Stimulated activated CD4-positive, alpha-beta T cell treated with anti-CD3 and anti-CD28 coated beads, Interleukin-4, amount 100 ng/mL, for 1 hour (primary cell): ENCODE measurements at places on chromosomes 4 and X.

- no peak for DNase-seq
These were observed 112.1 kb downstream of the CDKL5 start for GRCh38 chrX:18537524-18537923.

DNA sequence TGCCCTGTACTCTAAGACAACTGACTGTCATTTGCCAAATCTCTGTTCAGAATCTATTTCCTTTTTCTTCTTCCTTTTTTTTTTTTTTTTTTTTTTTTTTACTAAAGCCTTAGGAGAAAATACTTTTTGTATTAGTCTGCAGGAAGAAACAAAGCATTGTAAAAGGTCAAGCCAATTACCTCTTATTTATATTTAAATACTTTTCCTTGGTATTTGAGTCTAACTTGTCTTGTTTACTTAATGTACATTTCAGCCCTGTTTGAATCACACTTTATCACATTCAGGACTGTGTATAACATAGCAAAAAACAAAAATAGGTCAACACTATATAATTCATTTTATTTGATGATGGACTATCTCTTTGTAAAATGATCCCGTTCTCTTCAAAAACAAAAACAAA, 262.2 kb downstream of the RPA4 start:
- no peak for DNase-seq

- DNase-seq, result no peak
These were observed 32.0 kb downstream of the HAND2 start for GRCh38 chr4:173498023-173498422.

GRCh38 chr4:14400307-14400706, 602.0 kb upstream of the CPEB2 start:
- no peak for DNase-seq

- no peak for DNase-seq
These were observed 53.4 kb downstream of the PSAPL1 start for GRCh38 chr4:7381221-7381889.

DNA sequence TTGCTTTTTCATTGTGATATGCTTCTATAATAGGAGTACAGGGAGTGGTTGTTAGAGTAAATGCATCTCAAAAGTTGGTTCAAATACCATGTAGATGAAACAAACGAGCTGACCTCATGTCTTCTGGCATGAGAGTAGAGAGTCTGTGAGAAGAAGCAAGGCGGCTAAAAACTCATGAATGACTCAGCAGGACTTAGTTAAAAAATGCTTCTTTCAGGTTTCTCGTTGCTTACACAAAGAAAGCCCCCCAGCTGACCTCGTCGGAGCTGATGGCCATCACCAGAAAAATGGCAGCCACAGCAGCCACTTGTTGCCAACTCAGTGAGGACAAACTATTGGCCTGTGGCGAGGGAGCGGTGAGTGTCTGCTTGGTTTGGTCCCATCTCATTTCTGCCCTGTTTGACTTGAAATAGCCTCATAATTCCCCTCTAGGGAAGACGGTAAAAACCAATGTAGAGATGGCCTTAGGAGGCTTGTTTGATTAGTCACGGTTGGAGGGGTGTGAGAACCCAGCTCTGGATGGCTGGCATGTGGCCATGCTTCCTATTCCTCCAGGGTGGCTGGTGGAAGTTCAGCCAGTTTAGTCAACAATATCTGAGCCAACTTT, 14.5 kb downstream of the AFP start:
- no peak for DNase-seq

DNA sequence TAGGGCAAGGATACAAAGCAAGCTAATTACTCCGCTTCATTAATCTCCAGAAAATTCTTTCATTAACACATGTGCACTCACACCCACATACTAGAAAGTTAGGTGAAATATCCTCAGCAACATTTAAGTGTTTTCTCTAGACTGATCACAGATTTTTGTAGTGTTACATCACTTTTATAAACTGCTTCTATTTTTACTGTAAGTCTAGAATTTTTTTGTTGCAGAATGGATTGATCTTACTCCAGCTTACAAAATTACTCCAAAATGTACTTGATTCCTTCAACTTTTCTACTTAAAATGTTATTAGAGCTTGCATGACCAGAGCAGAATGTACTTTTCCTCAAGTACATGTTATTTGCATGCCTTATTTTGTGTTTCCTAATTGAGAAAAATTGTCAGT, 2325.2 kb downstream of the PCDH7 start:
- no peak for DNase-seq

DNA sequence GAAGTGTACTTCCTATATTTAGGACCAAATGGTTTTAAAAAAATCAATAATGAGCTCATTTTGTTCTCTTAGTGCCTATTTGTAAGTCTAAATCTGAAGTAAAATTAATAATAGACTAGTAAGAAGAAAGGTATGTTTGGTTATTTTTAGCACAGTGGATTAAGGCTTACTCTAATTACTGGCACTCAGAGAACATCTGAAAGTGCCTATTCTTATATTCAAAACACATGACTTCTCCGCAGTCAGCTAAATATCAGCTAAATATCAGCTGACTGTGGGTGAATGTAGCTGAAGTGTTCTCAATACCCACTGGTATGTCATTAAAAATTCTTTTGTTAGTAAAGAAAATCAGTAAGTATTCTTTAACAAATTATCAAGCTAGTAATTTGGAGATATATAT, 6.0 kb downstream of the AP1S2 start:
- DNase-seq, result no peak

DNA sequence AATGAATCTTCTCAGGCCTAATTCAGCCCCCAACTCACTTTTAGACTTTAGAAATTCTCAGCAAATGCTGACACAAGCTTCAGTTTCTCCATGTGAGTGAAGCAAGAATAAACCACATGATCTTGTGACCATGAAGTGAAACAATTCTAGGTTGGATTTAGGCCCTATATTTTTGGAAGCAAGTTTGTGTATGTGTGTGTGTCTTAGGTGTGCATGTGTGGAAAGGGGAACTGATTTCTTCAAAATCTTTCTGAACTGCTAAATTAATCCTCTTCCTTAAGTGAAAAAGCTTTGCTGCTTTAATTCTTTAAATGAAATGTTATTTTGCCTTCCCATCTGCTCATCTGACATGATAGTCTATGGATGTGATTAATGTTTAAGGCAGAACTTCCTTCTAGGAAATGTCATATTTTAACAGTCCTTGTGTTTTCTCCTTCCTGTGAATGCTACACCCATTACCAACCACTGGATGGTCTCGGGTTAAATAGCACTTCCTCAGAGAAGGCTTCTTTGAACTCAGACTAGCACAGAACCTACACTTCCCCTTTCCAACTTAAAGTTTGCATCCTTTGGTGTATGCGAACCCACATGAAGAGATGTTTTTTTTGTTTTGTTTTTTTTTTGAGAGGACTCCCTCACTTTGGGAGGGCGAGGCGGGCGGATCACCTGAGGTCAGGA, 1.2 kb upstream of the TMEM144 start:
- no peak for DNase-seq

DNA sequence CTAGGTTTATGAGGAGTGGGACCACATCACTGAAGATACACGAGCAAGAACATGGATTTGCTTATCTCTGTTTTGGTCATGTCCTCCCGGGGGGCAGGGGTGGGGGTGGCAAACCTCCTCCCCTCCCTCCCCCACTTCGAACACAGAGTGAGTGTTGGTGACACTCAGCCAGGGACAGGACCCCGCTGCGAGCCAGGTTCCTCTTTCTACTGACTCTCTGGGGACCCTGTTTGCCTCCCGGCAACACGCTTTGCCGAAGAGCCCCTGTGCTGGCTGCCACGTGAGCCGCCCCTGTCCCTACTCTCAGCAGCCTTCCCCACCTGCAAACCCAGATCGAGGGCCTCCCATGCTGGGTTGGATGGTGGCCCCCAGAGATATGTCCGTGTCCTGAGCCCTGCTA, 34.7 kb downstream of the P2RY8 start:
- DNase-seq, result no peak

GRCh38 chr4:39718366-39719323, 20.7 kb downstream of the UBE2K start:
- DNase-seq, result no peak

DNA sequence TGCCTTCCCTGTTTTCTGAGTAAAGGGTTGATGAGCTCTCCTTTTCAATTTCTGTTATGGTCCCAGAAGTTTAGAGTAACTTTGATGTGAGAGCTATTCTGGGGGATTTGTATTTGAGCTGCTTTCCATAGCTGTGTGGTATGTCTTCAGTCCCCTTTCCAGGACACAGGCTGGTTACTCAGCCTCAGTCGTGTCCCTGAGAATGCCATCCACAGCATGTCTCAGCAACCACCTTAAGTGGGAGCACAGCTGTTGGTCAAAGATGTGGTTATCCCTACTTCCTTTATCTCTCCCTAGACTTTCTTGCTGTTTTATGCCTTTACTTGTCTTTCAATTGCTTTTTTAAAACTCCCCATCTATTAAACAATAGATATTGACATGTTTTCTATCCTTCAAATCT, 37.8 kb downstream of the RNF175 start:
- no peak for DNase-seq
